ENCODE measurements at places on chromosomes 5 and 9. TPM values are rescaled to one million over a fixed set of nuclear protein-coding genes. Genes with fewer than 3 reads are reported as not detected.

TMEFF1 gene
- total RNA-seq: 4.3 TPM

TMEM215 gene
- not detected for total RNA-seq

RASGRF2 gene
- total RNA-seq: 10.6 TPM

BTNL9 gene
- not detected for total RNA-seq

IFNA10 gene
- total RNA-seq: not detected

DNA sequence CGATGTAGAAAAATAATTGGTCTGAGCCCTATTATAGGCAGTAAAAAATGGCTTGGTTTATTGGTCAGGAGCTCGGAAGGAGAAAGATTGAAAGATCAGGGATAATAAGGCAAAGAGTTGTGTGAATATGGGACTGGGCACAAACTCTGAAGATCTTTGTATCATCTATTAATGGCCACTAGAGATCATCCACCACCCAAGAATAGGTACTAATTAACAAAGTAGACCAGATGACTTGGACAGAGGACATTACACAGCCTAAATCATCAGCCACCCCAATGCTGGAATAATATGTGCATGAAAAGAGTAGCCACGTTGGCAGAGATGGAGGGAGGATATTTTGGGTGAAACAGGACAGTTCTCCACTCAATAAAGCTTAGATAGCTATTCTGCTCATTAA is 364.1 kb downstream of the EFNA5 start:
- DNase-seq: no peak

DNA sequence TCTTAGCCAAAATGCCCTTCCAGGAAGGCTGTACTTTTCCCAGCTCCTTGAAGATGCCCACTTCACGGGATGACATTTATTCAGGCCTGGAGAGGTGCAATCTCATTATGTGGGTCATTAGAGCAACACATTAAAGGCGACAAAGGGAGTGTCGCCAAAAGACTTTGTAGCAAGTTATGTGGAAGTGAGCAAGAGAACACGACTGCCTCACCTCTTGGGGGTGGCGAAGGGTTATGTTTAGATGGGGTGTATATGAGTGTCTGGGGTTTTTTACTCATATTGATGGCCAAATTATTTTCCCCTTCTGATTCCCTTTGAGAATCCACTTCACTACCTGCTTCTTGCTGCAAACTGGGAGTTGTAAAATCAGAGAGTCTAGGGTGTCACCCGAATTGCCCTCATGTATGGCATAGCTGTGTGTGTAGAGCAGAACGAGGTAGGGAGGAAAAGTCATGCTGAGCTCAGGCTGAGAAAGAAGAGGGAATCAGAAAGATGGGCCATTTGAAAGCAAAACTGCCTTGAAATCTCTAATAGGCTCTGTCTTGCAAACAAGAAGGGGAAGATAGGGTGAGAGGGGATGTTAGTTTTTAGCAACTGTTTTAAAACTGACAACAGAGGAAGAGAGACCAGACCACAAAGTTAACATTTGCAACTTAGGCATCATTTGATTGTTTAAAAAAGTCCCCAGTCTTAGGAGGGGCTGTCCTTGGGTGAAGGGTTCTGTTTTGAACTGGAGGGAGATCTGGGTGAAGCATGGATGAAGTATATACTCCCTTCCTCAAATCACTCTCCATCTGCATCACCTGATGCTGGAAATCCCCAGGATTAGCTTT is 97.1 kb upstream of the IL12B start:
- DNase-seq: no peak

GRCh38 chr5:142193114-142193428 is 84.5 kb downstream of the NDFIP1 start:
- DNase-seq: no peak

GRCh38 chr5:140785905-140786686 is at the start of gene PCDHA1:
Gene PCDHA1, plus strand, starts transcription at chr5:140786140.
- no peak for DNase-seq

DNA sequence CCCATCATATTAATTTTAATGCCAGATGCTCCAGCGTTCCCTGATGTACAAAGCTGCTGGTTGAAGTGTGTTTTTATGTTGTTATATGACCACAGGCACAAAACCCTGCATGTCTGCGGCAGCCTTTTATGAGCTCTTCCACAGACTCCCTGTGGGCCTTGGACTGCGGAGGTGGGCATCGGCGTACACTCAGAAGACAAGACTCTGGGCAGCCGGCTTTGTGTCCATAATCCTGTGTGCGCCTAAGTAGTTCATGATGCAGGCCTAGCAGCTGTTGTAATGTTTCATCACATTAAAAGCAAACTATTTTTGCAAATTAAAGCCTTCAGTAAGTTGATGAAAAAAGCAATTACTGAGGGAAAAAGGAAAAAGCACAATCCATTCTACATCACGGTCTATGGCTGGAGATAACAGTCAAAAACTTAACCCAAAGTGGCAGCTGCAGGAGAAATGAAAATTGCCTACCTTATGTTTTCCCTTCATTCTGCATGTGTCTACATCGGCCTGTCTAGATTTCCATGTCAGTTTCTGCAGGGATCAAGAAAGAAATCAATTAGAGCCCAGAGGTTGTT is 78.8 kb downstream of the SEMA6A start:
- DNase-seq: no peak

- DNase-seq: no peak
These were observed 97.4 kb upstream of the TRIM32 start for GRCh38 chr9:116589392-116590354.

DNA sequence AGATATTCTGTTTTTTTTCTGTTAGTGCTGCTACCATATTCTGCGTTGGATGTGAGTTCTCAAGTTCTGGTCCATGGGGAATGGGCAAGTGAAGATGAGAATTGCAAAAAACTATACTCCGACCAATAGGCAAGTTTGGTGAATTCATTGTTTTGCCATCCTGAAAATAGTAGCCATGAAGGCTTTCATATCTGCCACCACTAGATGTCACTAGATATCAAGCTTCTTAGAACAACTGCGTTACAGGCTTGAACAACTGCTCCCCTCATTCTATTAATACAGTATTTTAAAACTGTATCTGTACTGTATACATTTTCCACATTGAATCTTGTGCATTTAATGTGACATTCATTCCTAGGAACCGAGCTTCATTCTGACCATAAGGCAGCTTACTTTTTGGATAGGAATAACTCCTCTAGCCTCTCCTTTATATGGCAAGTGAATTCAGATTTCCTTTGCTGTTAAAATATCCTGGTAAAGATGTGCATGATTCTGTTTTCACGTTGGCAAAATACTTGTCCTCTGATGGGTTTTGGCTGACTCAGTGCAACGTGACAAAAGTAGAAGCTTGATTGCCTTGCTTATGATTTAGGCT is 163.6 kb downstream of the SREK1 start:
- peak; percentile 69 for DNase-seq

DNA sequence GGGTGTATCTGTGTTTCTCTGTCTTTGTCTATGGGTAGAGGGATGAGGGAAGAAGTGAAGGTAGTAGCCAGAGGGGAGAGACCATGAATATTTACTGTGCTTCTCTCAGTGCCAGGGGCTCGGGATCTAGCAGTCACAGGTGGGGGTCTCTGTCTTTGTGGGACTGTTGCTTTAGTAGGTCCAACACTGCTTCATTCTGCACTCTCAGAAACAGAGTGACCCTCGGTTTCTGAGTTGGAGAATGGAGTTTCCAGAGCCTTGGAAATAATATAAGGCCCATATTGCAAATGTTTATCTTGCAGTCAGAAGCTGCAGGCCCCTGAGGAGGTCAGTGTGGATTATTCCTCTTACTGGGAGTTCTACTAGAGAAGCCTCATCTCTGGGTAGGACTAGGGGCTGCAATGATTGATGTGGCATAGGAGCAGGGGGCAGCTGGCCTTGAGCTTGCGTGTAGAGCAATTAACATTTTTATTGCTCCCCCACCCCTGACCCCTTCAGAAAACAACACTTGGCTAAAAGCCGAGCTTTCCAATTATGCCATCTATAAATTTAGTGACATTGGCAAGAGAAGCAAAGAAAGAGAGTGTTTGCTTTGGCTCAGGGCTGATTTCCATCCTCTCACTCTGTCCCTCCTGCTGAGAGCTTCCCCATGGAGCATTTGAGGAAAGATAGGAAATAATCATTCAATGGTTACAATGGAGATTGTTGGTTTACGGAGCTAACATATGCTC is 55.0 kb upstream of the TRPC7 start:
- DNase-seq: no peak

- peak; percentile 10 for DNase-seq
These were observed at the start of gene SH3GL2 for GRCh38 chr9:17578911-17579793. Gene SH3GL2, plus strand, starts transcription at chr9:17579066.

DNA sequence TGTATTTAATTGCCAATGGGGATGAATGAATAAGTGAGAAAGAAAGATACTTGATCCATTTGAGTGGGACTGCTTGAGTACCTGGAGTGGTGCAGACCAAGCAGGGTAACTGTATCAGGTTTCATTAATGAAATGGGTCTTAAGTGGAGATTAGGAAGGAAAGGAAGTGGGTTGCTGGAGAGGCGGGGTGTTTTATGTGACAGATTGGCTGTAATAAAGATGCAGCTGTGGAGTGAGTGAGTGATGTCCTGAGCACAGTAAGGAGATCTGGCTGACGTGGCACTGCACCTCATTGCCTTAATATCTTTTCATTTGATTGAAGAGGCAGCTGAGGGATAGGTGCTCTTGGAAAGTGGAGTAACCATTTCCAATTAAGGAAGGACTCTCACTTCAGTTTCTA is 161.0 kb upstream of the CCDC152 start:
- no peak for DNase-seq

GRCh38 chr9:81649475-81650240 is 39.7 kb downstream of the TLE1 start:
- no peak for DNase-seq

DNA sequence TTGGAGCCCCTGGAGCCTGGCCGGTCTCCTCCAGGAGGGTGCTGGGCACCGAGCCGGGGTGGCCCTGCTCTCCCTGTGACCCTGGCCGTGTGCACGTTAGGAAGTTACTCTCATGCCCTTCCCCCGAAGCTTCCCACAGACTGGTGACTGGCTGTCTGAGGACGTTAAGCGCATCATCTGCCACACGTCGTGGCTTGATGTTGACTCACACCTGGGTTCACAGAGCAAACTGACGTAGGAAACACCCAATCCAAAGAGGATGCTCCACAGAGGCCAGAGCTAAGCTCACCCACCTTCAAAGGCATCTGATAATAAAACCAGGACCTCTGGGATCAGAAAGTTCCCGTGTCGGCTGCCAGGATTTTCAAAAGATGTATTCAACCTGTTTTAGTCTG is 152.9 kb upstream of the PHYKPL start:
- DNase-seq: peak; percentile 2

- DNase-seq: no peak
These were observed 257.3 kb downstream of the GAS1 start for GRCh38 chr9:86690034-86690433.

DNA sequence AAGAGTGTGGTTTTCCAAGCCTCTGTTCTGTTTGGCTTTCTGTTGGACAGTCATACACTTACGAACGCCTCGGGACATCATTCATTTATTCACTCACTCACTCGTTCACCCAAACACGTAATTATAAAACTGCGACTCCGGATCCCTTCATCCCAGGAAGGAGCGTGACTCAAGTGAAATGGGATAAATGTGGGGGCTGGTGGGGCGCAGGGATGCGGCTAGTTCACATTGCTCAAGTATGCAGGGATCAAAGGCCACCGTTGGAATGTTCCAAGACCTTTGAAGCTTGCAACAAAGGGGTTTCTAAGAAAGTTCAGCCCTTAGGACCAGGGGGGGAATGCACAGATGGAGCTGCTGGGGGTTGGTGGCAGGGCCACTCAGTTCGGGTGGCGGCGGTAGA is 64.2 kb downstream of the CFAP77 start:
- DNase-seq: peak; percentile 48

All from renal cortical epithelial cell (primary cell).